ENCODE measurements at places on chromosomes 5 and 9. TPM values are rescaled to one million over a fixed set of nuclear protein-coding genes. Genes with fewer than 3 reads are reported as not detected.

DNA sequence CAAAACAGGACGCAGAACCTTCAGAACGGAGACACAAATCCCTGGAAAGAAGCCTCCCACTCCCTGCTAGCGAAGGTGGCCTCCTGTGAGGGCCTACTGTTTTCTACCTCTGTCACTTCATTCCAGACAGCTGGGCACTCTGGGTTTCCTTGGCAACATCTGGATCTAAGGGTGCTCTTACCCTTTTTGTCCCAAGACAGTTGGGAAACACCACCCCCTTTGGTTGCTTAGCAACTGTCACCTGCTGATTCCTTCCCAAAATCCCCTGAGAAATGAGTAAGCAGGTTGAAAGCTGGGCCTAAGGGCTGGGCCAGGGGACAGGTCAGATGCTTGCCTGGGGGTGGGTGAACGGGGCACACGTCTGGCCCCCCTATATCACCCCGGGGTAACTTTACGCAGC lies 29.4 kb downstream of the NANS start:
- H3K27ac ChIP-seq = no peak overlapping the region
- no peak for DNase-seq
- H3K27me3 ChIP-seq = no peaks in the 10 kb centered on the region
- H3K4me3 ChIP-seq = no peak overlapping the region
- H3K4me1 ChIP-seq = no peaks in the 10 kb centered on the region
- no peaks in the 10 kb centered on the region for H3K36me3 ChIP-seq

GRCh38 chr5:76427206-76428140 lies 24.4 kb downstream of the IQGAP2 start:
- H3K4me1 ChIP-seq = no peaks in the 10 kb centered on the region
- no peaks in the 10 kb centered on the region for H3K27me3 ChIP-seq
- no peak for DNase-seq
- no peak overlapping the region for H3K4me3 ChIP-seq
- H3K36me3 ChIP-seq = no peaks in the 10 kb centered on the region
- H3K27ac ChIP-seq = no peak overlapping the region

The GLT6D1 gene
- total RNA-seq = not detected

The FCN2 gene
- not detected for total RNA-seq

- H3K4me1 ChIP-seq = no peaks in the 10 kb centered on the region
- no peak for DNase-seq
- H3K27ac ChIP-seq = no peak overlapping the region
These were observed 146.3 kb upstream of the RASEF start for GRCh38 chr9:83209188-83209731.

- peak; percentile 74 for DNase-seq
- H3K4me1 ChIP-seq = peaks cover 4% of the 10 kb centered on the region
- H3K4me3 ChIP-seq = no peak overlapping the region
These were observed 35.4 kb upstream of the C5orf47 start for GRCh38 chr5:173953528-173954090.

The ZNF366 gene
- not detected for total RNA-seq

The ABLIM3 gene
- total RNA-seq = 12.9 TPM

The PCDHB15 gene
- total RNA-seq = 0.15 TPM

DNA sequence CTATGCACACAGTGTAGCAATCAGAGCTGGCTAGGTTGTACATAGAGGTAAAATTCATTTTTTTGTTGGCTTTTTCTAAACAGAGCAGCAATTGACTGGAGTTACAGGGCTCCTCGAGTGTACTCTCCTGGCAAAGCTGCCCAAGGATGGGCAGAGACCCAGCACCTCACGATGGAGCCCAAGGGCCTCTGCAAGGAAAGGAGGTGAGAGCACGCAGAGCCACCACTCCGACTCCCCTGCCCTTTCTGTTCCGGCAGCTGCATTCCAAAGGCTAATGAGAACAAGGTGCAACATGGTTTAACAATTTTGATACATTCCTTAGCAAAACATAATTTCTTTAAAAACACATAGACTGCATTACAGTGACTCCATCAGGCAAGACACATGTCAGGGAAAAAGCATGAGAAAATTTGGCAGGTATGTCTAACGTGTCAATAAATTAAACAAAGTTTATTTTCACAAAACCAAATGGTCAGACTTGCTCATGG lies 47.5 kb downstream of the SAXO1 start:
- H3K4me3 ChIP-seq = no peak overlapping the region
- H3K27me3 ChIP-seq = no peaks in the 10 kb centered on the region
- H3K4me1 ChIP-seq = no peaks in the 10 kb centered on the region
- no peak for DNase-seq
- H3K27ac ChIP-seq = no peak overlapping the region
- no peaks in the 10 kb centered on the region for H3K36me3 ChIP-seq

The CRHBP gene
- 0.10 TPM for total RNA-seq

The DNAJC25 gene
- 6.0 TPM for total RNA-seq

GRCh38 chr5:89236900-89237299 lies 353.9 kb upstream of the MEF2C start:
- H3K4me3 ChIP-seq = no peak overlapping the region
- DNase-seq = no peak
- no peaks in the 10 kb centered on the region for H3K4me1 ChIP-seq
- H3K27ac ChIP-seq = no peak overlapping the region
- no peaks in the 10 kb centered on the region for H3K27me3 ChIP-seq

DNA sequence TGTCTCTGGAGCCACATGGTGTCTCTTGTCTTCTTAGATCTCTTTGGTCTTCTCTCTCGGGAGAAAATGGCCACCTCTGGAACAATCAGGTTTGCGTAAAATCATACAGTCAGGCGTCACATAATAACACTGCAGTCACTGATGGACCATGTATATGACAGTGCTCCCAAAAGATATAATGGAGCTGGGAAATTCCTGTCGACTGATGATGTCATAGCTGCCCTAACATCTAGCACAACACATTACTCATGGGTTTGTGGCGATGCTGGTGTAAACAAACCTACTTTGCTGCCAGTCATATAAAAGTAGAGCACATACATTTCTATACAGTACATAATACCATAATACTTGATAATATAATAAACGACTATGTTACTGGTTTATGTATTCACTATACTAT lies 30.1 kb upstream of the RAI14 start:
- no peak overlapping the region for H3K27ac ChIP-seq
- peak; percentile 25 for DNase-seq
- no peaks in the 10 kb centered on the region for H3K4me1 ChIP-seq

DNA sequence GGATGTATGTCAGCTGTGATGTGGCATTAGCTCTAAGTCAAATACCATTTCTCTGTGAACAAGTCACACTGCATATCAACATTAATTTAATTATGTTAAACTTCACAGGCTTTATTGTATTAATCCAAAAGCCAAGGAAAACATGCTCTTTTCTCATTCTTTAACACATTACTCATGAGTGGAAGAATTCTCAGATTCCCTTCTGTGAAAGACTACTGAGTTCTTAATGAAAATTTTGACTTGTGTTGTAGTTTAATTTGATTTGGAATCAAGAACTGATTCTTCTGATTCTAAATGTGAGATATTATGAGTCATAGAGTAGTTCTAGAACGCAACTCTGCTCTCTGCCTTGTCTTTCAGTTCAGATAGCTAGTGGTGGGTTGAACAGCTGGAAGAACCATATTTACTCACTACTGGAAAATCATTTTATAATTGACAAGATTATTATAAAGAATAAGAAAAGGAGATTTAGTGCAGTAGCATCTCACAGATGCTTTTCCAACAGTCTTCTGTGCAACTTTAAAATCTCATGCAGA lies 90.6 kb downstream of the VCAN start:
- H3K27ac ChIP-seq = no peak overlapping the region
- H3K27me3 ChIP-seq = peaks cover 8% of the 10 kb centered on the region
- no peak overlapping the region for H3K4me3 ChIP-seq
- H3K36me3 ChIP-seq = no peaks in the 10 kb centered on the region
- DNase-seq = no peak

- no peak for DNase-seq
- no peak overlapping the region for H3K4me3 ChIP-seq
- H3K36me3 ChIP-seq = no peaks in the 10 kb centered on the region
- no peaks in the 10 kb centered on the region for H3K27me3 ChIP-seq
These were observed 159.3 kb upstream of the TARS1 start for GRCh38 chr5:33281431-33281843.

Data from Panc1 (cell line).